HuH-7 (cell line): ENCODE measurements at places on chromosomes 12 and 14.

DNA sequence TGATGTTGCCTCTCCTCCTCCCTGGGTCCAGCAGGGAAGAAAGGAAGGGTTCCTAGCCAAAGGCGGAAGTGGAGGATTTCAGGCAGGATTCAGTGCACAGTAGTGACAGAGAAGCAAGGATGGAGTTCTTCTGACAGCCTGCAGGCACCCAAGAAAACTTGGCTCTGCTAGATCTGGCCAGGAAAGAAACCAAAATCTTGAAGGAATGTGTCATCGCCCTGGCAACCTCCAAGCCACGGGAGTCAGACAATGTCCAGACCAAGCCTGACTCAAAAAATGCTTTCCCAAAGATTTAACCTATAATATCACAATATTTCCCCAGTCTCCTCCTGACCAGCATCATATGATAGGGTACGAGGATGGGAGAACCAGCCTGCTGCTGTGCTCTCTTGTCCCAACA is 22.8 kb upstream of the DHRS4 start:
- no peak for DNase-seq

DNA sequence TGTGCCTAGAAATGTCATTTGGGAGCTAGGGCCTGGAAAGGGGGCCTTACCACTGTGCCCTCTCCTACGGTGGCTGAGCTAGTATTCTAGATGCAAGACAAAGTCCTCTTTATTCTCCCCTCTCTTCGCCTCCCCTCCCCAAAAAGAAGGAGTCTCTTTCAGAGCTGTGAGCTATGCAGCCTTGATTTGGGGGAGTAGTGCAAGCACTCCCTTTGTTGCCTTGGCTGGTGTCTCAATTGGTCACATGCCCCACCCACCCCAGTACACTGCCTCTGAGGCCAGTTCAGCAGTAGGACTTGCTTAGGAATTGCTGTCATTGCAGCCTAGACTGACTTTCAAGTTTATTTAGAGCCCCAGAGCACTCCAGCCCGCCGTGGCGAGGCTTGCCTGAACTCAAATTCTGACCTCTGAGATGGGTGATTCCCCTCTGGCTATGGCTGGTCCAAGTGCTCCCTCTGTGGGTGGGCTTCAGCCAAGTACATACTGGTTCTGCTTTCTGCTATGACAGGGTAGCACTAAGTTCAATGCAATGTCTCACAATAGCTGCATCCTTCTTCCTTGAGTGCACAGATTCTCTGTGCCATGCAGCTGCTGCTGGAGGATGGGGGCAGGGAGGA is 37.0 kb upstream of the FBXO33 start:
- DNase-seq: no peak

- peak; percentile 37 for DNase-seq
Measured at GRCh38 chr14:61438860-61439765, 117.7 kb downstream of the PRKCH start.

GRCh38 chr14:60970146-60970545 is 10.7 kb downstream of the TRMT5 start:
- no peak for DNase-seq

- no peak for DNase-seq
Measured at GRCh38 chr12:98471085-98471484, 44.3 kb upstream of the TMPO start.

DNA sequence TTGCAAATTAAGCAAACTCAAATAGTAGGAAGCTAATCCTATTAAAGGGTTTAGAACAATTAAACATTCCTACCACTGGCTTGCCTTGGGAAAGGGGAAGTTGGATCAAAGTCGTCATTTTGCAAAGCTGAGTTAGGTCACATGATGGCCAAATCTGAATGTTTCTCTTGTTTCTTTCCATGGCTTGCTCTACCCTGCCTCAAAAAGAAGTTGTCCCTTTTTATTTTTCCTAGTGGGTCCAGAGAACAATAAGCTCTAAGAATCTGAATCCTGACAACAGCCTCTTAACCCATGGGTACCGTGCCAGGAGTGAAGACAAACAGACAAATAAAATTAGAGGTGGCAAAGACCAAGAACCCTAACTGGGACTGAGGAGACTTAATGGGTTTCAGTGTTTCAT is 26.2 kb upstream of the NPFF start:
- no peak for DNase-seq

GRCh38 chr14:65001723-65002122 is 15.0 kb downstream of the FNTB start:
- DNase-seq: no peak

GRCh38 chr14:77390188-77390587 is 13.0 kb downstream of the SAMD15 start:
- DNase-seq: no peak

GRCh38 chr14:76773188-76773885 is 12.1 kb downstream of the VASH1 start:
- no peak for DNase-seq

DNA sequence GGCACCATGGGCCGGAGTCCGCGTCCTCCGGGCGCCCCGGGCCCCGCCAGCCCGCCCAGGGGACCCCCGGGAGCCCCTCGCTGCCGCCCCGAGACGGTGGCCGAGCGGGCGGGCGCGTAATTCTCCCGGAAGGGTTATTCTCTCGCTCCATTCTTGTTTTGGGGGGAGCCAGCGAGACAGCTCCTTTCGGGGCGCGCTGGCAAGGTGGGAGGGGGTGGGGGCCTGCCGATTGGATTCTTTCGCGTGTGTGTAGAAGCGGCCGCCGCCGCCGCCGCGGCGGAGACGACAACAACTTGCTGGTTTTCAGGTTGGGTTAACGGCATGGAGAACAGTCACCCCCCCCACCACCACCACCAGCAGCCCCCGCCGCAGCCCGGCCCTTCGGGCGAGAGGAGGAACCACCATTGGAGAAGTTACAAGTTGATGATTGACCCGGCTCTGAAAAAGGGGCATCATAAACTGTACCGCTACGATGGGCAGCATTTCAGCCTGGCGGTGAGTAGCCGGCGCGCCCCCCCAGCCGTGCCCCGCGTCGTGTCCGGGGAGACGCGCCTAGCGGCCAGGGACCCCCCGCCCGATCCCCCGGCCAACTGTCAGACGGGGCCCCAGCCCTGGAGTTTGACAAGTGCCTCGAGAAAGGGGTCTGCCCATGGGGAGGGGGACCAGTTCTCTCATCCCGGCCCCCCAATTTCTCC is 755 bp downstream of the SETD1B start:
- no peak for DNase-seq

- DNase-seq: no peak
Measured at GRCh38 chr12:104555648-104556047, 98.9 kb downstream of the CHST11 start.

DNA sequence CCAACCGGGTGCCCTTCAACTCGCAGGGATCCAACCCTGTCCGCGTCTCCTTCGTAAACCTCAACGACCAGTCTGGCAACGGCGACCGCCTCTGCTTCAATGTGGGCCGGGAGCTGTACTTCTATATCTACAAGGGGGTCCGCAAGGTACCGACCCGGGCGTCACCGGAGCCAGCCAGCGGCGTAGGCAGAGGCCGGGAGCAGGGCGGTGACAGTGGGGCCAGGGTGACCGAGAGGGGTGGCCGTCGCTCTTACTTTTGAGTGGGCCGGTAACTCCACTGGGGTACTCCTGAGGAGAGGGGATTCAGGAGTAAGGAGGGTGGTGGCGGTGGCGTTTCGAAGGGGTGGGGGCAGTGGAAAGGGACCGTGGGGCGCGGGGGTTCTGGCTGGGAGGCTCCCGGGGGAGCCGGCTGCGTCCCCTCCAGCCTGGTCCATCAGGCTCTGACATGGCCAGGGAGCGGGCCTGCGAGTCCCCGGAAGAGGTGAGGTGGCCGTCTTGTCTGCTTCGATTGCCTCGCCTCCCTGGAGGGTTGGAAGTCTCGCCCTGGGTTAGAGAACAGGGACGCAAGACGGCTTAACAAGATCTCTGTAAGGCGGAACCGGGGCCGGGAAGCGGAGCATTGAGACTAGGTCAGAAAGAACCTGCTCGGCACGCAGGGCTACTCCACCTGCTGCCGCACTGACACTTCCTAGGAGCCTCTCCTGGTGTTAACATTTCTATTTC is 491 bp downstream of the WDR20 start:
- DNase-seq: peak; percentile 30

DNA sequence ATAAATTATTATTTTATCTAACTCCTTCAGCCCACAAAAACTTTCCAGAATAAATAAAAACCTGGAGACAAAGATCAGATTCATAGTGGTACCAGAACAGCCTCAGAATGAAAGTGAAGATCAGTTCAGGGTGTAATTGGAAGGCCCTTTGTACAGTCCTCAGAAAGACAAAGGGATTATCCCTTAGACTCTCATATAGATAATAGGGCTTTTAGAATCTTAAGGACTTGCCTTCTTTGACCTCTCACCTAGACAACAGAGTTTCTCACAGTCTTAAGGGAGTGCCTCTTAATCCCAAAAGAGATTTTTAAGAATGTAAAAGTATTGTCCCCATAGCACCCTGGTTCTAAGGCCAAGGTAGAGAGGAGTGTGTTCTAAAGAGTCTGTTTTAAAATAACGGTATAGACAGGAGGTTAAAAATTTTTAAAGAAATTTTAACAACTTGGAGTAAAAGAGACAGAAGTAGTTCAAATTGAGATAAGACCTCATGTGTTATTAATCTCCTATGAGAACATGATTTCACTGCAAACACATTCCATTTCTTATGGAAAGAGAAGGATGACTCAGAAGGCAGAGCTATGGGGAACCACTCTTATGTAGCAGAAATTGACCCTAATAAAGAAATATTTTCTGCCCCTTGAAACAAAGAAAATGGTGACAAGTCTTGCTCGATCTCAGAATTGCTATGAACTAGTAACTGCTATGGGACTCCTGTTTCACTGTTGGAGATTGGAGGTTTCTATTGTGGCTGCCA is 24.2 kb upstream of the NOVA1 start:
- DNase-seq: no peak

GRCh38 chr12:109999983-110000505 is 814 bp downstream of the ANKRD13A start:
- no peak for DNase-seq

DNA sequence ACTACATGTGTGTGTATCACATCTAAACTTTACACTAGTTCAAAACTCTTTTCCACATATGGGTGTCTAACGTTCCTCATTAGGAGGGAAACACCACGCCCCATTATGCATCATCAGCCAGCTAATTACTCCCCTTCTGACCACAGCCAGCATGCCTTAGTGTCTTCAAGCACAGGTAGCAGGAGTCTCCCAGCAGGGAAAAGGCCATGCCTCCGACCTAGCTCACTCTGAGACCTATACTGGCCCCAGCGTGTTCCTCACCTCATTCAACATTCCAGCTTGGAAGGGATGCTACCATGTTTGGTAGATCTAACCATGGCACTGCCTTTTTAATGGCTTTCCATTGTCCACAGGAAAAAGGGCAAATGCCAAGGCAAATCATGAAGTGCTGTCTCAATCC is 66.1 kb upstream of the PRB2 start:
- DNase-seq: no peak

DNA sequence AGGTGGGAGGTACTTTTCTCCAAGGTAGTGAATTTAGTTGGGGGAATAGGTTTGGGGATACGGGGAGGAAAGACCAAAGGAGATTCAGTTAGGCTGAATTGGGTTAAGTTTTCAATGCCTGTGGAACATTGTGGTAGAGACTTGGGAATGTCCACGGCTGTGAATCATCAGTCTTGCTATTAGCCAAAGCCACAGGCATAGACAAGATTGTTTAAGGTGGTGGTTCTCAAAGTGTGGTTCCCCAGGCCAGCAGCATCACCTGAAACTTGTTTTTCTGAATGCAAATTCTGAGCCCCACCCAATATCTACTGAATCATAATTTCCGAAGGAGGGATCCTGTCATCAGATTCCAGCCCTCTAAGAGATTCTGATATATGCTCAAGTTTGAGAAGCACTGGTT is 316.2 kb downstream of the EGLN3 start:
- DNase-seq: no peak

DNA sequence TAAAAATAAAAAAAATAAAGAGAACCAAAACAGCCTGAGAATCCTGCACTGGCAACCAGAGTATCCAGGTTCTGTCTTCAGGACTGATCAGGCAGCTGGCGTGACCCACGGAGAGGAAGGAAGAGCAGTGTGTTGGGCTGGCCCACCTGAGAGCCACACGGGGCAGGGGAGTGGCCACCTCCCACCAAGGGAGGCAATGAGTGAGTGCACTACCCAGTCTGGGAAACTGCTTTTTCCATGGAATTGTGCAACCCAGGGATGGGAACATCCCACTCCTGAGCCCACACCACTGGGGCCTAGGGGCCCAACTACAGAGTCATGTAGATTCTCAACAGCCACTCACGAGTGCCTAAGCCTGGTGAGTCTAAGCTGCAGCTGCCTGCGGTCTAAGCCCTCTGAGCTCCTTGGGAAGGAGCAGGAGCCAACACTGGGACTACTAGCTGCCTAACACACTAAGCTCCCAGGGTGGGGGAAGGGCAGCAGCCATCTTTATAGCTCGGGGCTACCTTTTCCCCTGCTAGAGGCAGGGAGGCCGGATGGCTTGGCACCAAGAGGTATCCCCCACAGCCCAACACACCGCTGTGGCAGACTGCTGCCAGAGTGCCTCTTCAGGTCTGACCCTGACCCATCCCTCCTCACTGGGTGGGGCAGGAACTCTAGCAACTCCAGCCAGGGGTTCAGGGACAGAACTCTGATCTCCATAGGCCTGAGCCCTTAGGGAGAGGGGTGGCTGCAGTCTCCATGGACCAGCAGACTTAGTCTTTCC is 610.9 kb downstream of the RERGL start:
- DNase-seq: no peak

DNA sequence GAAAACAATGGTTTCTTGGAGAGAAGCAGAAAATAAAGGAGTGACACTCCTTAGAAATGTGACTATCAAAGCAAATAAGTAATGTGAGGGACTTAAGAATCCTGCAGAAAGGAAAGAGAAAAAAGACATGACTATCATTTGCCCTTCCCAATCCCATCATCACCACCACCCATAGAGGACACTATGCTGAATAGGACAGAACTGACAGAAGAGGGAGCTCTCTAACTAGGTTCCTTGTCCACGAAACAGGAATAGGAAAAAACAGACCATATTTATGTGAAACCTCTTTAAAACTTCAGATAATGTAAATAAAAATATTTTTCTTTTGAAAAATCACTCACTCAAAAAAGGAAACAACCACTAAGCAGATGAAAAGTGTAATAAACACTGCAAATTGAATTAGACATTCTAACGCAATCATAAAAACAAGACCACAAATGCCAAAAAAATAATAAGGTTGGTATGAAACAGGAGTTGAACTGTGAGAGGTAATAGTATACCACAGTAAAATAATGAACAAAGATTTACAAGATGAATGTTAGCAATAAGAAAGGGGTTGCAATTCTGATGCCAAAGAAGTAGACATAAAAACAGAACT is 24.1 kb downstream of the KLRD1 start:
- DNase-seq: peak; percentile 39

DNA sequence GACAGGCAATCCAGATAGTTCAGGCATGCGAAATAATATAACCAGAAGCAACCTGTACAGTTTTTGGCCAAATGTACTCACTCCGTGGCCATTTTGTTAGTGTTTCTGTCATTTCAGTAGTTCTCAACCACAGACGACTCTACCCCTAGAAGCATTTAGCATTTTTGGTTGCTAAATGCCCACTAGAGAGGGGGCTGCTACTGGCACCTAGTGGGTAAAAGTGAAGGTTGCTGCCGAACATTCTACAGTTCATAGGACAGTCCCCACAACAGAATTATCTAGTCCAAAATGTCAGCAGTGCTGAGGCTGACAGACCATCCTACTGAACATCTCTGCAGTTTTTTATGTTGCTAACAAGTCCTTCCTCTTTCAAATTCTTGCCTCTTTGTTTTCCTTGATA is 107.4 kb downstream of the TSHR start:
- no peak for DNase-seq
